CD4-positive, alpha-beta T cell treated with Interleukin-17A for 4 hours (primary cell): ENCODE measurements at places on chromosomes 12 and 14.

GRCh38 chr14:81033698-81034240, 78.3 kb downstream of the TSHR start:
- DNase-seq = no peak

DNA sequence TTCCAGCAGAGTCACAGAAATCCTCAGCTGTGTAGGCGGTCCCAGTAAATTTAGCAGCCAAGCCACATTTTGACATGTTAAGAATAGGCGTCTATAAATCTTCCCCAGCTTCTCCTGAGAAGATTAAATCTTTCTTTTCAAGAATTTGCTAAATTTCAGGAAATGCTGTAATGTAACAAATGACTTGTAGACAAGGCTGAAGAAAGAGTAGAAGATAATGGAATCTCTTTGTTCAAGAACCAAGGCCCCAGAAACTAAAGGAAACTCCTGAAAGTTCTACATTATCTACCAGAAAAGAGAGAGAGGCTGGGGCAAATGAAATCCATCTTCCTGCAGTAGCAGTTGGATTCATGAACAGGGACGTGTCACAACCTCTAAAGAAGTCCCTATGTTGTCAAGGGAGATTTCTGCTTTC, 760.3 kb downstream of the NOVA1 start:
- no peak for DNase-seq

GRCh38 chr14:24411443-24412389, 12.9 kb downstream of the NYNRIN start:
- peak; percentile 48 for DNase-seq

DNA sequence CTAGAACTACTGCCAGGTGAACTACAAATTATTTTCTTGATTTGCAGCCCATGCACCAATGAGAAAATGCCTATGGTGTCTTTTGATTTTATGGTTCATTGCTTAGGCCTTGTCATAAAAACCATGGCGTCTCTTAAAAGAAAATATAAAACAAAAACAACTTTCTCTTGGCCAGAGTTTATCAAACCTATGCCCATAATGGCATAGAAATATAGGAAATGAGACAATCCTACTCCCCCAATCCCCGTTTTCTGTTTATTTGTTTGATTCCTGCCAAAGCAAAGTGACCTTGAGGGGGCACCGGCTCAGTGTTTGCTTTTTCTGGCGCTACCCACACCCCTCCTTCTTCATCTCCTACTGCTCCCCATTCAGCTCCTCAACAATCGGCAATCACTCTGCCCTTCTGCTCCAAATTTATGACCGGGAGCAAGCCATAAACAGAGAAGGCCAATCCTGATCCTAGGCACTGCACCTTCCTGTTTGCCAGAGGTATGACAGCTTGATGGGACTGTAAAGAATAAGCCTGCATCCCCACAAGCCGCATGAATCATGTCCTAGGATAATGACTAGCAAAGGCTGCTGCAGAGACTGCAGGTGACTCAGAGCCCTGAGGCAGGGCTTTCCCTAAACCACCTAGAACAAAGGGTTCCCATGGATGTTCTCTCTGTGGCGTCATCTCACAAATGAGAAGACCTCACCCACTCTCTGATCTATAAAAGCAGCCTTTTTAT, 874.9 kb downstream of the NRXN3 start:
- DNase-seq = no peak

GRCh38 chr14:96233661-96234060, 22.3 kb upstream of the BDKRB1 start:
- no peak for DNase-seq

DNA sequence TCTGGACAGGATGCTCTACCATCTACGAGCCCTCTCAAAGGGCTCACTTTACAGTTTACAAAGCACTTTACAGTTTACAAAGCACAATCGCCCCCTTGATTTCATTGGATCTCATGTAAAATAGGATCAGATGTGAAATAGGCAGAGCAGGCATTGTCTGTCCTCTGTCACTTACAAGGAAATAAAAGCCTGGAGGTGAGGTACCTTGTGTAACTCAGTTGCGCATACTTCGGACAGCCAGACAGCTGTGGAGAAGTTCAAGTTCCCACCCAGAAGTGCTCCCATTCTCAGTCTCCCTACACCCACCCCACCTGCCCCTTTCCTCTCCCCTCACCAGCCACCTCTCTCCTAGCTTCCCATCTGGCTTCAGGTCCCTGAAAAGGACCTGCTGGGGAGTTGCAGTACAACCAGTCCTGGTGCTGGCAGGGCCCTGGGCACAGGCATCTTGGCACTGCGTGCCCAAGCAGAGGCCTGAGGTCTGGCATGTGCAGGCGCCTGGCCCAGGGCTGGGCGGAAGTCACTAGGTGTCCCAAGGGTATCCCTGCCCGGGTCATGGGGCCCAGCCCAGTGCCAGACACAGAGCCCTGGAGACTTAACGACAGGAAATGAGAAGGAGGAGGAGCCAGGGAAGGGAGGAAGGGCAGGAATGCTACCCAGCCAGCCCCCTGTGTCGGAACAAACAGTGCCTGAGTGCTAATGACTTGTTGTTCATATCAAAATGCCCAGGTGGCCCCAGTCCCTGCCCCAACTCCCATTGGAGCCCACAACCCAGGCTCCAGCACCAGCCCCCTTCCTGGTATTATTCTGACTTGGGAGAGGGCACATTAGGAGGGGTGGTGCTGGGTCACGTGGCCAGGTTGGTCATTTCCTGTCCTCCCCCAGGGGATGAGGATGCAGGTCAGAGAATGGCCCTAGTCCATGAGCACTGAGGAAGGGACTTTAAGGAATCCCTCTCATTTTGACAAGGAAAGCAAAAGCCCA, 5.4 kb downstream of the RAPGEF3 start:
- no peak for DNase-seq

DNA sequence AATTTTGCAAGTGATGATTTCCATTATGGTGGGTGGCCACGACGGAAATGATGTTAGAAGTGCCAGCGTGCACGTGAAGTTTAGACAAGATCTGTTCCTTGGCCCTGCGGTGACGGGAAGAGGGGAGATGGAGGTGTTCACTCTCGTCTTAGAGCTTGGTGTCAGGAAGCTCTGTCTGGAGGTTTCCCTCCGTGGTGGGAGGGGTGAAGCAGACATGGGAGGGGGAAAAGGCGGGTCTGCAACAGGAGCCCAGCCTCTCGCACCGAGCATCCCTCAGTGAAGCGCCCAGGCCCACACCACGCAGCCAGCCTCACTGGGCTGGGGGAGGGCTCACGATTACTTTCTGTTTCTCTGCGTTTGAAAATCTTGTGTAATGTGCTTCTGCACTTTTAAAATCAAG, 26.3 kb downstream of the EML1 start:
- peak; percentile 15 for DNase-seq

- DNase-seq = no peak
Measured at GRCh38 chr12:3355378-3355900, 135.6 kb upstream of the PRMT8 start.

GRCh38 chr14:75547552-75548250, 25.4 kb downstream of the BATF start:
- no peak for DNase-seq

- no peak for DNase-seq
Measured at GRCh38 chr14:22689199-22689598, 45.0 kb upstream of the OR6J1 start.

DNA sequence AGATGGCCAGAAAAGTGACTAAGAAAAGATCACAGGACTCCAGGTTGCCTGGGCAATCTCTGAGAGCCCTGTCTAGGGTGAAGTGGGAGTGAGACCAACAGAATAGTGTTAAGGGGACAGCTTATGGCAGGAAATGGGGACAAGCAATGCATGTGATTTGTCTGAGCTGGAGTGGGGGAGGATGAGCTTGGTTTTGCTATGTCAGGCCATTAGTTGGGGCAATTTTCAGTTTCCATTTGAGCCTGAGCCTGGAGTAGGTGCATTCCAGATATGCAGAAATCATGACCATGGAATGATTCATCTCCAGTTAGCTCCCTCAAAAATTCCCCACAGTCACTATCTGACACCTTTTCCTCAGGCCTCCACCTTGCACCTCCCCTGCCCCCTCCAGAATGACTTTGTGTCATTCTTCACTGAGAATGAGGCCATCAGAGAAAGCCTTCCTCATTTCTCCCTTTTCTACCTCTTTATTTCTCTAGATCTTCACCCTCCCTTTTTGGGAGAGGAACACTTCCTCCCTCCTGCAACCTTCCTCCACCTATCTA, 150.9 kb upstream of the PLEKHG7 start:
- DNase-seq = no peak

GRCh38 chr12:1795221-1795784, 25.1 kb upstream of the LRTM2 start:
- no peak for DNase-seq

GRCh38 chr14:72563676-72564075, 330.2 kb downstream of the DPF3 start:
- DNase-seq = no peak

GRCh38 chr12:3771853-3772252, 18.9 kb upstream of the CRACR2A start:
- no peak for DNase-seq

DNA sequence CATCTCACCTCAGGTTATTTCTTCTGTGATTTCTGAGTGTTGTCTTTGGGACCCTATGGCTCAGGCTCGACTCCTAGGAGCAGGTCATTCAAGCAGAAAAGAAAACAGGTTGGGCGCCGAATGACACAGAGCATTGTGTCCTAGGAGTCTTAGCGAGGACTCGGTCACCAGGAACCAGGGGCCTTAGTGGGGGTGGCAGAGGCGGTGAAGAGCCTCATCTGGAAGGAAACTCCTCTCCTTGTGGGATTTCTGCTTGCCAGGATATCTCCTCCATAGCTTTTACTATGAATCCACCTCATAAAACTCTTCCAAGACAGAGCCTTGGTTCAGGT, 630 bp downstream of the PLEKHH1 start:
- DNase-seq = no peak
